ENCODE measurements at places on chromosomes 16 and 17.

DNA sequence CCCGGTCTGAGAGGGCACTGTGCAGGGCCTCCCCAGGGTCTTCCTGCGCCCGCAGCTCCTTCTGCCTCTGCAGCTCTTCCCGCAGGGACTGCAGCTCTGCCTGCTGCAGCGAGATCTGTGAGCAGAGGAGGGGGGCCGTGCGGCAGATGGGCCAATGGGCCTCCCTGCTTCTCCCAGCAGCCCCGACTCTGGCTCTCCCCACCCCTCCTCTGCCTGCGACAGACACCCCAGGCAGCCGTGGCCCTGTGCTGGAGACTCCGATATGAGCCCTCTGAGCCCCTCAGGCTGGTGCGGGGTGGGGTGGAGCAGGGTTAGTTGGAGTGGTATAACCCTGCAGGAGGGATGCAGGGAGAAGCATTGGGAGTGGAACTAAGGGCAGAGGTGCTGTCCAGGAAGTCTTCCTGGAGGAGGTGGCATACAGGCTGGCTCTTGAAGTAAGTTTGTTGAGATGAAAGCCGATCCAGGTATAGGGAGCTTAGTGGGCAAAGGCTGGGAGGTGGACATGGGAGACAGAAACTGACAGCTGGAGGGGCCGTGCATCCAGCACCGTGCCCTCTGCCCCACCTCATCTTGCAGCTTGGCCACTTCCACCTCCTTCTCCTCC, 5.0 kb downstream of the THOC6 start:
- DNase-seq = no peak

GRCh38 chr17:43020789-43021740, 1.1 kb downstream of the VAT1 start:
- peak; percentile 77 for DNase-seq

- DNase-seq = peak; percentile 41
Observed at GRCh38 chr17:79028496-79029326, 4.7 kb downstream of the C1QTNF1 start.

DNA sequence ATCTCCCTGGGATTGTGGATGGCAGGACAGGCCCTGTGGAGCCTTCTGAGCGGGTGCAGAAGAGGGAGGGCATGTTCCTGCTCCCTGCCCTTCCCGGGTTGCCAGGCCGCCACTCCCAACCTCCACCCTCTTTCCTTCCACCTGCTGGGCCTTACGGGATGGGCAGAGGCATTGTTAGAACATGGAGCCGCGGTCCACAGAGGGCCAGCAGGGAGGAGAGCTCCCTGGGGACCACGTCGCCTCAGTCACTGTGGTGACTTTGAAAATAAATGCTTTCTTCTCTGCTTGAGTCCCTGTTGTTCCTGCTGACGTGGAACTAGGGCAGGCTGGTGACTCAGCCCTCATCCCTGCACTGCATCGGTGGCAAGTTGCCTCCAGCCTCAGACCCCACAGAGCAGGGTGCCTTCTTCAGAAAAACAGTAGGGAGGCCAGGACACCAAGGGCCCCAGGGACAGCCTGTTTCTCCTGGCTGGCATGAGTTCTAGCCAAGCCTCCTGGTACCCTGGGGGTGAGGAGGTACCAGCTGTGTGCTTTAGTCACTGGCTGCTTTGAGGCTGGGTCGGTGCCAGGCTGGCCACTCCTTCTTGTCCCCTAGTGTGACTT, 224.9 kb downstream of the SEC14L1 start:
- DNase-seq = peak; percentile 96

DNA sequence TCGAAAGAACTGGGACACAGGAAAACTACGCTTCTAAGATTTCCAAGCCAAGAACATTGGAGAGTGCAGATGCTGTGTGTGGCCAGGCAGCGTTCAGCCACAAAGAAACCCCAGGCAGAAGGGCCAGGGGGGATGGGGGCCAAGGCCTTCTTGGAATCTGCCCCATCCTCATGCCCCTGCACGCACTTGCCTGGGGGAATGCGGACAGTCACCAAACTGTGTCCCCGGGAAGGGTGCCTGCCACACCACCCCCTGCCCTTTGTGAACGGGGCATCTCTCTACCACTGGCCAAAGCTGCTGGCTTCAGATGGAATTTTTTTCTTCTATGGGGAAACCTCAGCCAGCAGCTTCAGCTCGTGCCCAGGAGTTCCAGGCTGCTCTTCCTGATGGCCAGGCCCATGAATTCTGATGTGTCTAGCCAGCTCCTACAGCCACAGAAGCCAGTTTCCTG, 32.0 kb upstream of the DNAH17 start:
- peak; percentile 20 for DNase-seq

GRCh38 chr16:4511441-4512082, 27.0 kb downstream of the CDIP1 start:
- DNase-seq = no peak

GRCh38 chr16:87661561-87661960, 59.3 kb downstream of the JPH3 start:
- DNase-seq = no peak

Measured in breast epithelium (tissue), 4 donors.